ENCODE measurements at places on chromosomes 6 and 20.

- no peak for DNase-seq
These were observed 40.0 kb upstream of the OCSTAMP start for GRCh38 chr20:46590443-46590842.

DNA sequence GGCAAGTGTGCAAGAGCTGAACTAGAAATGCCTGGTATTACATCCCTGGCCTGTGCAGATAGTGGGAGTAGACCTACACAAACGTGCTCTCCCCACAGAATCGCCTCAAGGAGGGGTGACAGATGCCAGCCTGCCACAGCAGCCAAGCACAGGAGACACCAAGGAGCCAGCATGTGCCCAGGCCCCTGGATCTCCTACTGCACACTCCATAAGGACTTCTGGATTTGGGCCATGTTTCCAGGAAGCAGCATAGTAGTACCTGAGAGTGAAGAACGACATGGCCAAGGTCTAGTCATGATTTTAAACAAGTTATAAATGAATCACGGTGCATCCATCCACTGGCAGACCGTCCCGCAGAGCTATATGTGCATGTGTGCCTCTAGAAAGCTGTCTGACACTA, 232.2 kb downstream of the SYNDIG1 start:
- DNase-seq: no peak

DNA sequence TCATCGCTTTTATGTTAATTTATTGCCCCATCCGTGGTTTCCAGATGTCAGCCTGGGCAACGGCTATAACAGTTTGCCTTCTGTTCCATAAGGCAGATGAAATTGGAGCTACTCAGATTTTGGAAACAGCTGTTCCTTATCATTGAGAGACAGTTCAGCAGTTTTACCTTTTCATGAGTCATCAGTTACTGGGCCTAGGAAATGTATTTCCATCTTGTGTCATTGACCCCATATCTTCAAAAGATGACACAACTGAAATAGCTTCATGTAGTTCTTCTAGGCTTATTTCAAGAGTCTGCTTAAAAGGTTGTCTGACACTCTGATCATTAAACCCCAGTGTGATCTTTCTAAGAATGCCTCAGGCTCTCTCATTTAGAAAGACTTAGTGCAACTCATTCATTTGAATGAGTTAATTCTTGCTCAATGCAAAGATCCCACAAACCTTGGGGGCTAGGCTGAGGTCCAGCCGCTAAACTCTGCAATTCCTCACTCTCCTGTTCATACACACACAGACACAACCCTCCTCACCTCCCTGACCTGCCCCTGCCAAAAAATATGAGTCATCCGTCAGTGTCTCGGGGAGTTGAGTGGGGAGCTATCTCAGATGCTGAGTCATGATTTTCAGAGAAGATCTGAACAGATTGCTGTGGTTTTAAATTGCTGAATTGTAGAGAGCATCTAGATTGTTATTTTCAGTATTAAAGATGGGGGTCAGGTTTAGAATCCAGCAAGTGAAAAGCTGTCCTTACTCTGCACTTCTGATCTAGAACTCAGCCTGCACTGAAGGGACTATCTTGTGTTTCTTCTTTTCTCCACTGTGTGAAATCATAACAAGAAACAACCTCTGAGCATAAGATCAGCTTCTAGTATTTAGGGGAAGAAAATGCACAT, 61.8 kb downstream of the RPP40 start:
- DNase-seq: peak; percentile 73

DNA sequence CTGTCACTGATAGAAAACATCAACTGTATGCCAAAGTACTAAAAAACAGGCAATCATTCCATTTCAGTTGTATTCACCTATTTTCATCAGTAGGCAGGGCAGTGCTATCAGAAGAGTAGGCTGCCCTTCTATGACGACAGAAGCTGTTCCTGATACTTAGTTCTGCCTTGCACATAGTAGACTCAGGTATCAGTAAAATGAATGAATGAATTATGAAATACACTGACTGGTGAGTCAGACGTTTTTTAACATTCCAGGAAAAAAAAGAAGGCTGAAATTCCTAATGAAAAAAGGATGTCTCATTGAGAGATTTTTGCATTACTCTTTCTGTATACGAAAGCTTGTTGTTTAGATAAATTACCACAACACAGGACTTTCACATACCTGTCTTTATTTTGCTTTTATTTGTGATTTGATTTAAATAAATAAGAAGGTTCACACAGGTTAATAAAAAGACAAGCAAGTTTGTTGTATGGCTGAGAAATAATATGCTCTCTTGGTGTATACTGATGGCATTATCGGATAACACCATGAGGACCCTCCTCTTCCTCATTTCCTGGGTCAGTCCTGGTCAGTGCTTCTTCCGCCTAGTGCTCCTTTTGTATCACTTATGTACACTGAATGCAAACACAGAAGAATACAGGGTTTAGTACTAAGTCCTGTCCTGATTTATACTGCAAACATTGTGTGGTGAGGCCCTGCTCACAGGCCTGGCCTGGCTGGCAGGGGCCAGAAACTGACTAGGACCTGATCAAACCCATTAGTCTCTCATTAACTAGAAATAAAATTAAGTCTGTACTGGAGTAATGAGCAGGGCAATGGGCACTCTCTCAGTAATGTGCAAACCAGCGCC, 39.4 kb upstream of the SPDEF start:
- no peak for DNase-seq

GRCh38 chr6:159104931-159105330, 60.1 kb upstream of the TAGAP start:
- no peak for DNase-seq

DNA sequence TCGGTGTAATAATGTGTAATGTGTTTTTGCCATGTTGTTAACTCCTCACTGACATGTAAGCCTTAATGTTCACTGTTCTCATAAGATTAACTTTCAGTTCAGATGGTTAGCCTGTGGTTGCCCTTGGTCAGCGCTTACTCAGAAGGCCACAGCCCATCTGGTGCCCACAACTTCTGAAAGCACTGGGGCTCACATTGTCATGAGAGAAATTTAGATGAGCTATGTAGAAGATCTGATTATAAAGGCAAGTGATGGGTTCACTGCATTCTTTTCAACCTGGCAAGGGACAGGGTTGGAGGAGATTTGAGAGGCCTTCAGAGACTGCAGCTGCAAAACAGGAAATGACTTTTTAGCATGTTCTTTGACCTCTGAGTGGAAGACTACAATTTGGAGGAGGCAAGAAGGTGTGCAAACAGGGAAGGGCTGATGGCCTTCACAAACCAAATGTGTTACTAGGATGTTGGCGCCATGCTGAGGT, 242.3 kb upstream of the SUPT3H start:
- DNase-seq: peak; percentile 38

GRCh38 chr20:38223743-38224100, 36.8 kb downstream of the KIAA1755 start:
- DNase-seq: no peak

Measured in stimulated activated CD4-positive, alpha-beta T cell treated with anti-CD3 and anti-CD28 coated beads, Interleukin-1b, Interleukin-23, amount 100 ng/mL, for 48 hours (primary cell).